ENCODE measurements at places on chromosomes 11 and 22. TPM values are rescaled to one million over a fixed set of nuclear protein-coding genes. Genes with fewer than 3 reads are reported as not detected.

IFITM10 gene
- not detected for polyA plus RNA-seq

HEPN1 gene
- not detected for polyA plus RNA-seq

GAB4 gene
- not detected for polyA plus RNA-seq

RASL10A gene
- polyA plus RNA-seq: 0.74 TPM

ARHGAP20 gene
- 1.0 TPM for polyA plus RNA-seq

MS4A5 gene
- polyA plus RNA-seq: not detected

MRGPRF gene
- 3.0 TPM for polyA plus RNA-seq

NAV2 gene
- polyA plus RNA-seq: 2.0 TPM

GPHA2 gene
- not detected for polyA plus RNA-seq

TBX10 gene
- 69.4 TPM for polyA plus RNA-seq
